ENCODE measurements at places on chromosomes 7 and 10. TPM values are rescaled to one million over a fixed set of nuclear protein-coding genes. Genes with fewer than 3 reads are reported as not detected.

DNA sequence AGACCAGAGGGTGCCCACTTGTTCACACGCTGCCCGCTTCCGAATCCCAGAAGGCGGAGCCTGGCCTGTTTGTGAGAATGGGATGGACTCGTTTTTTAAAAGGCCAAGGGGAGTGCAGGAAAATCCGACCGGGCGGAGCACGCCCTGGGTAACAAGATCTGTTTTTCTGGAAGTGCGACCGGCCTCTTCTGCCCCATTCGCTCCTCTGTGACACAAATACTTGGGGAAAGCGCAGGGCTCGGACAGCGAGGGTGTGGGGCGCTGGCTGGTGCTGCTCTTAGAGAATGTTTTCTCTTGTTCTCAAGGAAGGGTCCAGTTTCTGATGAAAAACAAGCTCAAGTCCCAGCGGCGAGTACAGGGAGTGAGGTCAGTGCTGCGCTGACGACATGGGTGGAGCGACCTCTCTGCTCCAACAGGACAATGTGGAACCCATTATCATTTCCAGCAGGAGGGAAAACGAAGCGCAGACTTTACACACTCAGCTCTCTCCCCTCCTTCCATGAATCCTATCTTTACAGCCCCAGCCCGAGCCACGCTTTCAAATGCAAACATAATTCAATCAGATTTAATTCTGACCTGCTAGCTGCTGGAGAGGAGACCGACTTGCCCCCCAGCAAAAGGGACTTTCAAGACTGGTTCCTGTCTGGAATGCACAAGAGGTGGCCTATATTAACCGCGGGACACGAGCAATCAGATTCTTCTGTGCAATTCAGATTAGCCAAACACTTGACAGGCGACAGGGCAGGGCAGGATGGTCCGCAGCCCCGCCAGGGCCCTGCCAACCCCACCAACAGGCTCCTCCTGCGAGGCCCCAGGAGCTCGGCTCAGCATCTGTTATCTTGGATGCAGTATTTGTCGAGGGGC is 1.1 kb downstream of the RADIL start:
- DNase-seq = peak; percentile 64

DNA sequence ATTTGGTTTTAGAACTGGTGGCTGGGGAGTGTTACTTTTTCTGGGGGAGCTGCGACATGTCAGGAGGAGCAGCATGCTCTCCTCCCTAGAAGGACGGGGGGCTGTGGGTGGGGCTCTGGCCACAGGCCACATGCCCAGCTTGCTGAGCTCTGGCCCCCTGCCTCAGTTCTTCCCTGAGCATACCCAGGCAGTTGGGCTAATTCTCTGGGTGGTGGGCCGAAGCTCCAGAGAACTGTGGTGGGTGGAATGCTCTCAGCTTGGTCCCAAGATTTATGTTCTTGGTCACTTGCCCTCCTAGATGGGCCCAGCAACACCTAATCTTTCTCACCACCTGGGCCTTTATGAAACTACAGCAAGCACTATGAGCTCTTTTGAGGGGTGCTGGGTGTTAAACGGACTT is 5.1 kb upstream of the ZNF775 start:
- no peak for DNase-seq

Gene TMEM273
- total RNA-seq = 26.6 TPM

DNA sequence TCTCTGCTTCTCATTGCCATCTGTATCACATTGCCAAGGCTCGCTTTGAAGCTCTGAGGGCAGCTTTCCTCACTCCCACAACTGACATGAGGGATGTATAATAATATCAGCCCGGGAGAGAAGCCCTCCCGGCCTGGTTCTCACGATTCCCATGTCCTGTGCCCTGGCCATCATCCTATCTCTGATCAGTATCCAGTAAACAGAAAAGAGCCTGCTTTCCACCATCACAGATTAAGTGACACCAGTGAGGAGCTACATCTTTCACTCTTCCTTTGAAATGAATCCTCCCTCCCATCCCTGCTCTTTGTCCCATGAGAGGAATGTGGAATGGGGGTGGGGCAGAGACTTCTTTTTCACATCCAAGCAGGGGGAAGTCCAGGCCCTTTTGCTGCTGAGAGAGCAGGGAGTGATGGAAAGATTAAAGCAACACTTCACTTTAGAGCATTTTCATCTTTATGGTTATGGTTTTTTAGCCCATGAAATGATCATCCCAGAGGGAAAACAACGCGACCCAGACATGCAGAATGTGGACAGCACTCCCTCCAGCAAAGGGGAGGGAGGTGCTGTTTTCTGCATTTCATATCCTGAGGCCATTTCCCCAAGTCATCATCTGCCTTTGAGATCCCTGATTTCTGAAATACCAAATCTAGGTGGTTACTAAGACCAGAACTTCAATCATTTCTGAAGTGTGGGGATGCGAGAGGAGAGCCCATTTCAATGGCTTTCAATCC is 84.6 kb upstream of the LYZL1 start:
- DNase-seq = no peak

DNA sequence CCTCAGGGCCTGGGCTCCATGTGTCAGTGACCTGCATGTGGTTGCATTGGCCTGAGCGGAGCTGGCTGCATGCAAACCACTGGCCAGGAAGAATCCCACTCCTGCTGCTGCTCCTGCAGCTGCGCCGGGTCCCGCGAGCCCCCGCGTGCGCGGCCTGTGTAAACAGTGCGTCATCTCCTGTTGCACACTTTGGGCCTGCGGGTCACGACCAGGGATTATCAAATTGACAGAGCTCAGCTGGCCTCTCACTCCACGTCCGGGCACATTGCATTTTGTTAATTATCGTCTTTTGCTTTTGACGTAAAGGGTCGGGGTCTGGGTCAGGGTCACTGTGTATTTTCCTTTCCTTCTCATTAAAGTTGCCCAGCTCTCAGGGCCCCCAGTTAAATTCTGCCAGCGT is 132.6 kb downstream of the RGS10 start:
- DNase-seq = no peak

DNA sequence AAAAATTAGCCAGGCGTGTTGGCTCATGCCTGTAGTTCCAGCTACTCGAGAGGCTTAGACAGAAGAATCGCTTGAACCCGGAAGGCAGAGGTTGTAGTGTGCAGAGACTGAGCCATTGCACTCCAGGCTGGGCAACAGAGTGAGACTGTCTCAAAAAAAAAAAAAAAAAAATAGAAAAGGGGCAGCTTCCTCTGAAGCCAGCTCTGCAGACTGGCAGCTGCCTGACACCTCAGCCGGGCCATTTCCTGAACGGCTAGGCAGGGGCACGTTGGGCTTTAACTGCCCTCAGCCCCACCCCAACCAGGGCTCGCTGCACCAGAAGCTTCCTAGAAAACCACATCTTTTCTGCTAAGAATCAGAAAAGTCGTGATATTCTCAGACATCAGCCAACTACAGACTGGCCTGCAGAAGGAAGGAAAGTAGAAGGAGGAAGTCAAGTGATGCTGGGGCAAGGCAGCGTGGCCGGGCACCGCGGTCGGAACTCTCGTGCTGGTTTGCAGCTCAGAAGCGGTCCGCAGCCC is 38.0 kb downstream of the PRKAG2 start:
- no peak for DNase-seq

- peak; percentile 38 for DNase-seq
Observed at GRCh38 chr7:157616426-157616825, 279.6 kb downstream of the DNAJB6 start.

GRCh38 chr7:54823776-54824175 is 64.8 kb upstream of the SEC61G start:
- DNase-seq = no peak

Gene CPA2
- total RNA-seq = not detected

- DNase-seq = no peak
Observed at GRCh38 chr7:107993891-107994291, 9.1 kb downstream of the LAMB1 start.

DNA sequence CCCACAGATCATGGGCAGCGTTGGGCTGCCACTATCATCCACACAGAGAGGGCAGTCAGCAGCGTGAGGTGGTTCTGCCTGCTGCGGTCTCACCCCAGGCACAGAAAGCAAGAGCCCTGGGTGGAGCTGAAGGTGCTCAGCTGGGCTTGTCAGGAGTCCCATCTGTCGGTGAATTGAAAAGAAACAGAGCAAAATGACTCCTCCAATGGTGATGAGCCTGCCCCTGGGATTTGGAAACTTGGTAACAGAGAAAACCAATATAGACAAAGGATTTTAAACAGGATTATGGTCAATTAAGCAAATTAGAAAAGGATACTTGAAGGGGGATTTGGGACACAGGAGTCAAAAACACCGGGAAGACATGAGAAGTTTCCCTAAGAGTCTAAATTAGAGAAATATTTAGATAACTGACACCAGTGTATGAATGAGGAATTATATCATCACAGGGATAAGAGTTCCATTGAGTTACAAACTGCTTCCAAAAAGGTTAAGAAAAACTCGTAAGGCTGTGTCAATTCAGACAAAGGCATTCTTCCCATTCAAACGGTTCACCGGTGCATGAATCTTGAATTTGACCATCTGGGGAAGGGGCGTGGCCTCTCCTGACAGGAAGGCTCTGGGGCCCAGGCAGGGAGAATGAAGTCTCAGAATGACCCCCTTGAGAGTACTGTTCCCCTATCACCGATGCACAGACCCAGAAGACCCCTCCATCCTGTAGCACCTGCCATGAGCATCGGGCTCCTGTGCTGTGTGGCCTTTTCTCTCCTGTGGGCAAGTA is 70.0 kb upstream of the PRSS58 start:
- no peak for DNase-seq

- DNase-seq = no peak
Observed at GRCh38 chr10:69938541-69938991, 114.1 kb upstream of the MACROH2A2 start.

GRCh38 chr10:111335826-111336225 is 259.0 kb downstream of the ADRA2A start:
- DNase-seq = no peak

DNA sequence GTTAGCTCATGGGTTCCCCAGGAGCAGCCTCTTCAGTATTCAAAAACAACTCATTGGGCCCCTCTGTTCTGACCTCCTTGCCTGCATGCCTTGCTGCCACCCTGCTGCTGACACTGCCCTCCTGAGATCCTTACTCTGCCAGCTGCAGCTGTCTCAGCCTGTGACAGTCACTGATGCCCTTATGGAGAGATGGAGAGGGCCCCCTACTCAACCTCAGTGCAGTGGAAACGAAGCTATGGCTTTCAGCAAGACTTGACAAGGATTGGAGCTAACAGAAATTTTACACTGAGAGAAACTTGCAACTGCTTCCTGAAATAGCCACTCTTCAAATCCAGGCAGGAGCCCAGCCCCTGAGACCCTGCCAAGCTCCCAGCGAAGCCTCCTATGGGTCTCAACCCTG is 678.3 kb upstream of the C7orf33 start:
- no peak for DNase-seq

DNA sequence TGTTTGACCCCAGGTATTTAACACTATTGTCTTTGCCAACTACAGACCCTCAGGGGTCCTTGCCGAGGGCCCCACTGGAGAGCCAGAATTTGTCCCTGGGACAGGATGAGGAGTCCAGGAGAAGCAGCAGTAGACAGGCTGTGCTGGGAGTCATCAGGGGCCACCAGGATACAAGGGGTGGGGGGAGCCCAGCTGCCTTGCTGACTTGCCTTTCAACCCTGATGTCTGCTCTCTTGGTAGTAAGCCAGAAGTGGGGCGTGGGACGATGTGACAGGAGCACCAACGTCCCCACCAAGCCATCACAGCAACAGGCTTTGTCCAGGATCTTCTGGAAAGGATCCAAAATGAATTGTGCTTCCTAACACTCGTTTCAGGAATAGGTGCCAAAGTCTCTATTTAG is 62.4 kb upstream of the CDCA7L start:
- DNase-seq = no peak

DNA sequence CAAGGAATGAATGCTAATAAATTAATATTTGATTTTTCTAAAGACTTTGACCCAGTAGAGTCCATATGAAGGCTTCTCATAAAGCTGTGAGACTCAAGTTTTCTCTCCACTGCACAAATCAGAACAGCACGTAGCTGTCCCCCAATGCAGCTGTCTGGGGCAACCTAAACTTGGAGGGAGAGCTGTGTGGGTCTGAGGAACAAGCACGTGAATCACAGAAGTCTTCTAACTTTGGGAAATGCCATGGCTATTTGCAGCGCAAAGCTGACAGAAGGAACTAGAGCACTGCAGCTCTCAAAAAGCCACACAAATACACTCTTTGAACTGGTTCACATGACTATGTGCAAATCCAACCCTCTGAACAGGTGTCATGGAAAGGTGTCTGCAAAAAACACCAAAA is 47.9 kb downstream of the COL1A2 start:
- DNase-seq = no peak

Gene SLC26A3
- 0.31 TPM for total RNA-seq

DNA sequence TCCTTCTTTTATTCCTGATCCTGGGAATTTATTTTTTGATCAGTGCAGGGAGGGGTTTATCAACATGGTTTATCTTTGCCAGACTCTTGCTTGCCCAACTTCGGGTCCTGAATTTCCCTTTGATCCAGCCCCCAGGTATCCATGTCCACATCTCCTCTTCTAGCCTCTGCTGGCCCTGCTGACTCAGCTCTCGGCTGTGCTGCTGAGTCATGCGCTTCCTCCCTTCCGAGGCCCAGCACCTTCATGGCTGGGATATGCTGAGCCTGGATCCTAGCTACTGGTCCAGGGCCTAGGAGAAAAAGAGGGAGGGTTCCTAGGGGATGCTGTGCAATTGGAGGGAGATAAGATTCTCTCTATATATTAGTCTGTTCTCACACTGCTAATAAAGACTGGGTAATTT is 380.7 kb upstream of the SHH start:
- no peak for DNase-seq

- peak; percentile 55 for DNase-seq
Observed at GRCh38 chr10:78700413-78700812, 368.4 kb upstream of the ZMIZ1 start.

DNA sequence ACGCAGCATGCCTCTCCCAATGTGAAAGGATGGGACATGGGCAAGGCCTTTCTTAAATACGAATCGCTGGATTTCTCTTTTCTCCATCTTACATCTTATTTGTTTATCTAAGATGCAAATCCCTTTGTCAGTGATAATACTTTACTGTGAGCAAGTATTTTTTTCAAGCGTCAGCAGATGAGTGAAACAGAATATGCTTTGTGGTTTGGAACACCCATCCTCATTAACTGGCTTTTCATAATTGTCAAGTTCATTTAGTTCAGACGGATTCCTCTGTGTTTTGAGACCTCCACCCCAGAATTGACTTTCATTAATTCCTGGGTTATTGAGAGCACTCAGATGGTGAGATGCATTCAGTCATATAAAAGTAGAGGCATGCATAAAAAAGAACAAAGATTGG is 149.8 kb downstream of the NSUN6 start:
- DNase-seq = no peak

DNA sequence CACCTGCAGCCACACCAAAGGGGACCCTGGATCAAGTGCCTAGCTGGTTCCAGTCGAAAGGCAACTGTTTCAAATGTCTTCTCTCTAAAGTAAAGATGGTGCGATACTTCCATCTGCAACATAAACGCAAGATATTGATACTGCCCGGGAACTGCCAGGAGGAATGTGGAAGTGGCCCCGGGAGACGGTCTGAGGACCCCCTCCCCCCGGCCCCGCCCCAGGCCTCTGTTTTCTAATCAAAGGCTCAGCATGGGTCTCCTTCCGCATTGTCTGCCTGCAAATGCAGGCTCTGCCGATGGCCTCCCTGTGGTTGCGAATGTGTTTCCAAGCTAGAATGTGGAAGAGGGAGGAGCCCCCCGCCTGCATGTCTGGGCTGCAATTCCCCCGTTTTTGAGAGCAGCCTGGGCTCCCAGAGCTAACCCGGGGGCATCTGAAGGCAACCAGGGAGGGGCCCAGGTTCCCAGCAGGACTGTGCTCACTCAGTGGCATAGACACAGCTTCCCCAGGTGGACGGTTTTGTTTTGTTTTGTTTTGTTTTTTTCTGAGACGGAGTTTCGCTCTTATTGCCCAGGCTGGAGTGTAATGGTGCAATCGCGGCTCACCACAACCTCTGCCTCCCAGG is 223.9 kb upstream of the PPP2R2D start:
- no peak for DNase-seq

Gene NCF1
- 1.9 TPM for total RNA-seq

GRCh38 chr10:116779076-116779687 is 36.8 kb upstream of the HSPA12A start:
- DNase-seq = no peak
